ENCODE measurements at places on chromosomes 6 and 20. TPM values are rescaled to one million over a fixed set of nuclear protein-coding genes. Genes with fewer than 3 reads are reported as not detected.

Gene FLRT3
- 0.23 TPM for total RNA-seq

Gene COX4I2
- not detected for total RNA-seq

Gene BHLHE23
- total RNA-seq = not detected

- peak; percentile 63 for DNase-seq
Measured at GRCh38 chr20:11246251-11246775, 572.5 kb upstream of the JAG1 start.

DNA sequence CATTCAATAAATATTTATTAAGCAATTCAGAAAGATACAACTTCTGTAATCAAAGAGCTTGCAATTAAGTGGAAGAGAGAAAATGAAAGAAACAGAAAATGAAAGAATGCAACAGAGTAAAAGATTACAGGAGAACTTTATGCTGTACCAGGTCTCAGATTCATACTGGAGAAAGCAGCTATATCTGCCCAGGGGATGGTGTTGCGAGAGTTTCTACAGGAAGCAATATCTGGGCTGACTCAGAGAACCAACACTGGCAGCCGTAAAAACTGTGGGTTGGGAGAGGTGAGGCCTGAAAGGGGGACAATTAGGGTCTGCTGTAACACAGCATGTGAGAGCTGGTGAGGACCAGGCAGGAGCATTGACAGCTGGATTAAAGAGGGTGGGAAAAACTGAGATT, 256.7 kb upstream of the TCF21 start:
- peak; percentile 72 for DNase-seq

- no peak for DNase-seq
Measured at GRCh38 chr6:50816947-50817645, 1.6 kb upstream of the TFAP2B start.

- peak; percentile 89 for DNase-seq
Measured at GRCh38 chr6:6851059-6851948, 256.5 kb upstream of the RREB1 start.

DNA sequence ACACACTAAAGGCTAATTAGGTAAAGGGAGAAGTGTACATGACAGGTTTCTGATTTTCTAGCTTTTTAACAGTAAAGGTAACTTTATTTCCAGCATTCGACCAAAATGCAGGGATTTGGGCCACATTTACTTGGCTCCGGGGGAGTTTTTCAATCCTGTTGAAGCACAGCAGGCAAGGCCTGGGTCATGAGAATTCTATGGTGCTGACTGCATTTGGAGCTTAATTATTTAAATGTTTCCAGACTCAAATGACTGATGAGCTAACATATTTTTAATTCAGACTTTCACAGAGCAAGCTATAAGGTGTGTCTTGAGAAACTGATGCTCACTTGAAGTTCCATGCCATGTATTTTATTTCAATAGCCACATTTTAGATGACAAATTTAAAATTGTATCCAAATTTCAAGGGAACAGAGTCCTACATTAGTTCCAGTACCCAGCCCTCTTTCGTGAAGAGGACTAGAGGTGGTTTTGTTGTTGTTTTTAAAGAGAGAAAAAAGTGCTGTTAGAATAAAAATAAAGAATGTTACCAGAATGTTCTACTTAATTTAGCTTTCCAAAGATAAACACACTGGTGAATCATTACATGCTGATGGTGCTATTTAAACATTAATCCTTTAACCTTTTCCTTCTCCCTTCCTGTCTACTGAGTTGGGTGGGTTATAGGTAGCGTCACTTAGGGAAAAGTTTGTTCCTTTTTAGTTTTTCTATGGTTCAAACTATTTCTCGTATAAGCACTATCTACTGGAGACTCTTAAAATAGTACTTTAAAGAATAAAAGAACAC, 82.3 kb upstream of the PHACTR2 start:
- no peak for DNase-seq

DNA sequence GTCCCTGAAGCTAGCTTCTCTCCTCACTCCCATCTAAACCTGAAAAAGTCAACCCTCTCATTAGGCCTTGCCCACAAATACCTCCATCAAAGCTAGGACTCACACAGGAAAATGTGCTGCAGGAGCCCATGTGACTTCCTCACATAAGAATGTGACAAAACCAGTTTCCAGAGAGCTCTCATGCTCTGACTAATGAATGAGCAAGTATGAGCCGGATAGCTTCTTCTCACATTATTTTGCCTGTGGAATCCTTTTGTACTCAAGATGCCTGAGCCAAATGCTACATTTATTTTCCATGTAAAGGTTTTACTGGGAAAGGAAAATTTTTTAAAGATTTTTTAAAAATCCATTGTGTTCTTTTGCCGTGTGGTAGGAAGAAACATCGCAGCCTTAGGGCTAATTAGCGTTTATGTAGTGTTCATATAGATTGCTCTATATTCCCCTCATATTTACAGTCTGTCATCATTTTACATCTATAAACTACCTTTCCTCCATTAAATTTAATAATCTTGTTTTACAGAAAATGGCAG, 68.6 kb upstream of the CCN6 start:
- peak; percentile 85 for DNase-seq

- no peak for DNase-seq
Measured at GRCh38 chr6:71287038-71287437, 1.6 kb upstream of the OGFRL1 start.

Data from Daoy (cell line).